ENCODE measurements at places on chromosomes 11 and 22.
A peak's percentile ranks its signal among the peaks of the same experiment; 100 is the strongest.

DNA sequence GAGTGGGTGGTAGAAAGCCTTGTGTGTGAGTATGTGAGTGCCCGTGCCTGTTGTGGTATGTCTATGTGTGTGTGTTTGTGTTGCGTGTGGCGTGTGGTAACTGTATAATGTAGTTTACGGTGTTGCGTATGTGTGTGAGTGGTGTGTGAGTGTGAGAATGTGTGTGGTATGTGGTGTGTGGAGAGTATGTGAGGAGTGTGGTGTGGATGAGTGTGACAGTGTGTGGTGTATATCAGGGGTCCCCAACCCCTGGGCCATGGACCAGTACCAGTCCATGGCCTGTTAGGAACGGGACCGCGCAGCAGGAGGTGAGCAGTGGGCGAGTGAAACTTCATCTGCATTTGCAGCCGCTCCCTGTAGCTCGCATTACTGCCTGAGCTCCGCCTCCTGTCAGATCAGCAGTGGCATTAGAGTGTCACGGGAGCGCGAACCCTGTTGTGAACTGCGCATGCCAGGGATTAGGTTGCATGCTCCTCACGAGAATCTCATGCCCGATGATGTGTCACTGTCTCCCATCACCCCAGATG, 5.7 kb downstream of the UPK3A start:
- peak; percentile 2 for DNase-seq

DNA sequence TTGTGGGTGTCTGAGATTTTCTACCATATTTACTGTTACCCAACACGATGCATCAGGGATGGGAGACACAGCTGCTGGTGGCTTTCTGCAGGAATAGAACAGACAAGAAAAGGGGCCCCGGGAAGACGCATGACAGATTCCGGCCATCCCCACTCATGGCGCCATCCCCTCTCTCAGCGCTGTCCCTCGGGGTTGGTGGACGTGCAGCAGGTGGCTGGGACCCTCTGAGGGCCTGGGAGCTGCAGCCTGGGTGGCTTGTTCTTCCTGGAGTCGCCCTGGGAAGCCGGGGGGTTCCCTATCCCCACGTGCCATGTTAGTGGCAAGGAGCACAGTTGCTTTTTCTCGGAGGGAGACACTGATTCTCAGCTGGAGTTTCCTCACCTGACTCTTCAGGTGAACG, 1123.3 kb downstream of the BRD1 start:
- no peak for DNase-seq

- no peak for DNase-seq
Observed at GRCh38 chr11:47994417-47994816, 14.1 kb downstream of the PTPRJ start.

DNA sequence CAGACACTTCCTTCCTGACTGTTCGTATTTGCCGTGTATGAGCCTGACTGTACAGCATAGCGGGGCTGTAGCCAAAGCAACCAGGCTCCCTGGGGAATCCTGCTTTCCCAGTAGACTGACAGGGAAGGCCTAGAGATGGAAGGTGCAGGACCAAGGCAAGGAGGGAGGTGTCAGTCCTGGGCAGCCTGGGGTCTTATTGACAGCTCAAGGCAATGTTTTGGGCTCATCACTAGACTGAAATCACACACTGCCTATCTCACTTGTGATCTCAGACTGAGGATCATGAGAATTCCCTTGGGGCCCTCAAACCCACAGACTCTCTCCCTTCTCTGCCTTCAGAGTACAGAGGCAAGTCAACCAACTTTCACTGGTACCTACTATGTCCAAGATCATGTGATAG, 346.8 kb upstream of the NARS2 start:
- DNase-seq: no peak

DNA sequence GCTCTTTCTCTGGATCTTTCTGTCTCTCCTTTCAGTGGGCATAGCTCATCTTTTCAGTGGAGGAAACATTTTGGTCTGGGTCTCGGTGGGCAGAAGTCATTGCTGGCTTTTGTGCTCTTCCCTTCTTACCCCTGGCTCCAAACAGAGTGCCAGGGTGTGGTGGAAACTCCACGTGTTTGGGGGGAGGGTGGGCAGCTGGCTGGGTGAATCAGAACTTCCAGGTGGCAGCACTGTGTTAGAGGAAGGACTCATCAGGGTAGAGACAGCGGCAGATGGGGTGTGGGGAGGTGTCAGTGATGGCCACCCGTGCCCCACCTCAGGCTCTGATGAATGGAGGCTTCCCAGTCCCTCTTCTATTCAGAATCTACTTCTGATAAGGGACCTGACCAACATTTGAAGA, 114.0 kb downstream of the GRIK4 start:
- no peak for DNase-seq

- peak; percentile 56 for DNase-seq
Observed at GRCh38 chr11:19428206-19429002, 187.7 kb upstream of the E2F8 start.

- DNase-seq: no peak
Observed at GRCh38 chr11:18618342-18619025, 15.7 kb downstream of the SPTY2D1 start.

GRCh38 chr11:14544611-14545010, 24.4 kb upstream of the PSMA1 start:
- DNase-seq: no peak

DNA sequence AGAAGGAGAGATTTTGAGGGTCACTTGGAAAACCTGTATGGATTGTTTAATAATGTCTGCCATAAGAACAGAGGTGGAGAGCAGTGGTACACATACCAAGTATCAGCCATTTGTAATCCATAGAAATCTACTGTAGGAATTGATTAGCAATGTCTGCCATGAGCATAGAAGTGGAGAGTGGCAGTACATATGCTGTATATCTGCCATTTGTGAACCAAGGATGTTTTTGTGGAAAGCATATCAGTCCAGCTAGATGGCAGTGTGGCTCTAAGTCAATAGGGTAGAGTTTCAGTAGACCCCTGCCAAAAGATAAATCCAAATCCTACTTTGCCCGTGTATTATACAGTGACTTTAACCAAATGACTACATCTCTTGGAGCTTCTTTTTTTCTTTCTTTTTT, 82.9 kb upstream of the SEZ6L start:
- no peak for DNase-seq

Data from NCI-H187 treated with DMSO at 0.1 percent for 48 hours (cell line).